ENCODE measurements at places on chromosomes 3 and 15.

GRCh38 chr3:11910971-11911531 lies 64.4 kb upstream of the TAMM41 start:
- no peaks in the 10 kb centered on the region for H3K27me3 ChIP-seq
- H3K4me3 ChIP-seq, result no peak overlapping the region
- H3K36me3 ChIP-seq, result no peaks in the 10 kb centered on the region

DNA sequence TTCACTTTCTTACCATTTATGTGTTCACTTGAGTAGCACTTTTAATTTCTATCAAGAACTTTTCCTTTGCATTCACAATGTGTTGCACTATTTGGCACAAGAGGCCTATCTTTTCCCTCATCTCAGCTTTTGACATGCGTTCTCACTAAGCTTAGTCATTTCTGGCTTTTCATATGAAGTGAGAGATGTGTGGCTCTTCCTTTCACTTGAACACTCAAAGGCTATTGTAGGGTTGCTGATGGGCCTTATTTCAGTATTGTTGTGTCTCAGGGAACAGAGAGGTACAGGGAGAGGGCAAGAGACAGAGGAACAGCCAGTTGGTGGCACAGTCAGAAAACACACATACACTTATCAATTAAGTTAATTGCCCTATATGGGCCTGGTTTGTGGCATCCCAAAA lies 127.4 kb upstream of the MLF1 start:
- no peaks in the 10 kb centered on the region for H3K4me1 ChIP-seq
- H3K36me3 ChIP-seq, result no peaks in the 10 kb centered on the region
- no peak overlapping the region for H3K27ac ChIP-seq
- no peak for DNase-seq
- H3K4me3 ChIP-seq, result no peak overlapping the region
- no peaks in the 10 kb centered on the region for H3K27me3 ChIP-seq

DNA sequence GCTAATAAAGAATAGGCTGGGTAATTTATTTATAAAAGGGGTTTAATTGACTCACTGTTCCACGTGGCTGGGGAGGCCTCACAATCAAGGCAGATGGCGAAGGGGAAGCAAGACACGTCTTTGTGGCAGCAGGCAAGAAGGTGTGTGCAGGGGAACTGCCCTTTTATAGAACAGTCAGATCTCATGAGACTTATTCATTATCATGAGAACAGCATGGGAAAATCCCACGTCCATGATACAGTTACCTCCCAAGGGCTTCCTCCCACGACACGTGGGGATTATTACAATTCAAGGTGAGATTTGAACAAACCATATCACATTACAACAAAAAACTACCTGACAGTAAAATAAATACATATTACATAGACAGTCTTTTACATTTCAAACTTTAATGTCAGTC lies 414.9 kb downstream of the NAALADL2 start:
- no peak for DNase-seq
- H3K27ac ChIP-seq, result no peak overlapping the region
- no peaks in the 10 kb centered on the region for H3K36me3 ChIP-seq
- H3K4me1 ChIP-seq, result no peaks in the 10 kb centered on the region

GRCh38 chr3:130640027-130640426 lies 106.6 kb downstream of the PIK3R4 start:
- H3K4me3 ChIP-seq, result no peak overlapping the region
- no peak overlapping the region for H3K27ac ChIP-seq
- no peaks in the 10 kb centered on the region for H3K27me3 ChIP-seq
- H3K36me3 ChIP-seq, result no peaks in the 10 kb centered on the region
- DNase-seq, result no peak
- no peaks in the 10 kb centered on the region for H3K4me1 ChIP-seq

- peak overlapping the region; percentile 100 for H3K4me3 ChIP-seq
- peaks cover 12% of the 10 kb centered on the region for H3K36me3 ChIP-seq
- H3K27me3 ChIP-seq, result no peaks in the 10 kb centered on the region
Measured at GRCh38 chr15:58932710-58933280, 684 bp downstream of the SLTM start.

GRCh38 chr3:169387751-169388696 lies 275.5 kb downstream of the MECOM start:
- H3K4me3 ChIP-seq, result no peak overlapping the region
- H3K27ac ChIP-seq, result no peak overlapping the region
- no peaks in the 10 kb centered on the region for H3K4me1 ChIP-seq

DNA sequence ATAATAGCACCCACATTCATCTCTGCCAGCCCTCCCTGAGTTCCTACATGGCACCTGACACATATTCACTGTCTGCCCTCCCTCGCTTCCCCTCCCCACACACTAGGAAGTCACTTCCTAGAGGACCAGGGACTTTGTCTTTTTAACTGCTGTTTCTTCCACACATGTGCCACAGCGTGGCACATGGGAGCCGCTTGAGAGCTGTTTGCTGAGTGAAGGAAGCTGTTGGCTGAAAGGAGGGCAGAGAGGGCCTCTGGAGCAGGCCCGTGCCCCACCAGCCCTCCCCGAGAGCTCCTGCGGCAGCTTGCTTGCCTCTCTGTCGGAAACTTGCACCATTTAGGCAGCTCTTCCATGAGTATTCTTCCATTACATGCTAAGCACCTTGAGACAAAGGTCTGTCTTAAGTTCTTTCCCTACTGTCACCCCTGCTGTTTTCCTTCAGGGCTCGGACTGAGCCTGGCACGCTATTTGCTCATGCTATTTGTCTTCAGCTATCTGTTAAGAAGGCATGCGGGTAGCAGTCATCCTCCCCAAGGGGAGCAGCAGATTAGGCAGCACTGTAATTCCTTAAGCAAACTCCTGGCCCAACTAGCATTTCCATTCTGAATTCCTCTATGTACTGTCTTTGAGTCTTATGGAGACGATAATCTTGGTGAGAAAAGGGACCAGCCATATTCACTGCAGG lies 72.2 kb downstream of the CACNA1D start:
- H3K27ac ChIP-seq, result no peak overlapping the region
- no peaks in the 10 kb centered on the region for H3K27me3 ChIP-seq
- H3K4me3 ChIP-seq, result no peak overlapping the region
- no peak for DNase-seq
- H3K36me3 ChIP-seq, result no peaks in the 10 kb centered on the region
- no peaks in the 10 kb centered on the region for H3K4me1 ChIP-seq

DNA sequence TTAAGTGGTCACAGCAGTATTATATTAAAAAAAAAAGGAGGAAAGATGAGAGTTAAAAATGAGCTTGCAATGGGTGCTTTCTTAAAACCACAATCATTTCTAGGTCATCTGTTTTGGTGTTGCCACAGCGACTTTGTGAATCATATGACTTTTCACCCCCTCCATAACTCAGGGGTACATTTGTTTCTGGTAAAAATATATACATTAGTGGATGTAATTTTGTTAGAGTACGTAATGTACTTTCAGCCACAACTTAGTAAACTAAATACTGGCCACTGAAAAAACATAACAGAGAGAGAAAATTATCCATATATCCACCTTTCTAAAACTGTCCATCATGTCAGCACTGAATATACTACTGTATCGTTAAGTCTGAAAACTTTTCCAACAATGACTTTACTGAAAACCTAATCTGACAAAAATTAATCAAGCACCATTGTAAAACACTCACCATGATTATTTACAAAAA lies 3.4 kb downstream of the ANKRD28 start:
- H3K27ac ChIP-seq, result peak overlapping the region; percentile 79
- H3K36me3 ChIP-seq, result no peaks in the 10 kb centered on the region
- H3K27me3 ChIP-seq, result no peaks in the 10 kb centered on the region
- no peak overlapping the region for H3K4me3 ChIP-seq
- peak; percentile 8 for DNase-seq
- peaks cover 30% of the 10 kb centered on the region for H3K4me1 ChIP-seq
